ENCODE measurements at places on chromosomes 6 and 20. TPM values are rescaled to one million over a fixed set of nuclear protein-coding genes. Genes with fewer than 3 reads are reported as not detected.

GRCh38 chr6:165704045-165704748 is 41.2 kb upstream of the PDE10A start:
- DNase-seq, result no peak

GRCh38 chr6:54031169-54031568 is 80.1 kb upstream of the MLIP start:
- DNase-seq, result no peak

- no peak for DNase-seq
Measured at GRCh38 chr6:133697666-133698065, 191.2 kb upstream of the TCF21 start.

DNA sequence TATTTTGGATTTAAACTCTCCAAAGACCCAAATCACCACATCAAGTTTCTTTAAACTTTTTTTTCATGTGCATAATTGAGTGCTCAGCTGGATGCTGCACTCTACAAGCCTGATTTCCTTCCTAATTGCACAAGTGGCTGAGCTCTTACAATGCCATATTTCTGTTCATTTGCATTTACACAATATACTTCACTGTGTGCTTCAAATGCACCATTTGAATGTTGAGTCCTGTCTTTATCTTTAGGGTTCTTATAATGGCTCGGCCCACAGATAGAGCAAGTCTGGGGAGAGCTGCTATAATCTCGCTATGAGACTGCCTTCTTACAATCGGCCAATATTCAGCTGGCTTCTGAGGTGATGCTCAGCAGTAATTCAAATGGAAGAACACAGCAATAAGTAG is 200.6 kb upstream of the MAP3K7 start:
- no peak for DNase-seq

DNA sequence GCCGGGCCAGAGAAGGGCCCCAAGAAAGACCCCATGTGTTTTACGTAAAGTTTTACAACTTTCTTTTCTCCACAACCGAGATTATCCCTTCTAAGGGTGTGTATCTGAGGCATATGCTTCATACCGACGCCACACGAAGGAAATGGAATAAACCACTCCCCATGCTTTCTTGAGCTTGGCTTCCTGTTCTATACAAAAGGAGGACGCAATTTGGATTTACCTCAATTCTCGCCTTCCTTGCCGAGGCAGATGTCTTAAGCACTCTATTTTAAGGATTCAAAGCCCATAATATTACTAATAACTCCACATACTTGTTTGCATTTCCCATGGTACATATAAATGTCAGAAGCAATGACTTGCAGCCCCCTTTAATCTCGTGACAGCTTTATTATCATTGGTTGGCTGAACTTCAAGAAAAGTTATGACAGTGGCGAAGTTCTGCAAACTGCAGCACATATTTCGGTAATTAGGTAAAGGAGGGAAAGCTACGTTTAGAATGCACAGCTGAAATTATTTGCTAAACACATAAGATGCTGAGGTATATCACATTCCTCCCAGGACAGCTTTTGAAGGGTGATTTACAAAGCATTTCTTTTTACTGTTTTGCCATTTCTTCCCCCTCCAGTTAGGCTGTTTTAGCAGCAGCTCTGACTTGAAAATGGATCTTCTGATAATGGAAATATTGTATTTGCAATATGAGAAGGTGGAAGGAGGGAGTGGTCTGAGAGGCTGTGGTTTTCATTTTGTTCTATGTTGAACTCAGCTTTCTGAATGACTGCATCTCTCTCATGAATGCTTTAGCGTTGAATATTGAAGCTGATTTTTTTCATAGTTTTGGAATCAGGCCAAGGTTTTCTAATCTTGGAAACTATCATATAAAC is 330.5 kb downstream of the EPHA7 start:
- DNase-seq, result no peak

- DNase-seq, result no peak
Measured at GRCh38 chr6:156502969-156503504, 274.1 kb upstream of the ARID1B start.

DNA sequence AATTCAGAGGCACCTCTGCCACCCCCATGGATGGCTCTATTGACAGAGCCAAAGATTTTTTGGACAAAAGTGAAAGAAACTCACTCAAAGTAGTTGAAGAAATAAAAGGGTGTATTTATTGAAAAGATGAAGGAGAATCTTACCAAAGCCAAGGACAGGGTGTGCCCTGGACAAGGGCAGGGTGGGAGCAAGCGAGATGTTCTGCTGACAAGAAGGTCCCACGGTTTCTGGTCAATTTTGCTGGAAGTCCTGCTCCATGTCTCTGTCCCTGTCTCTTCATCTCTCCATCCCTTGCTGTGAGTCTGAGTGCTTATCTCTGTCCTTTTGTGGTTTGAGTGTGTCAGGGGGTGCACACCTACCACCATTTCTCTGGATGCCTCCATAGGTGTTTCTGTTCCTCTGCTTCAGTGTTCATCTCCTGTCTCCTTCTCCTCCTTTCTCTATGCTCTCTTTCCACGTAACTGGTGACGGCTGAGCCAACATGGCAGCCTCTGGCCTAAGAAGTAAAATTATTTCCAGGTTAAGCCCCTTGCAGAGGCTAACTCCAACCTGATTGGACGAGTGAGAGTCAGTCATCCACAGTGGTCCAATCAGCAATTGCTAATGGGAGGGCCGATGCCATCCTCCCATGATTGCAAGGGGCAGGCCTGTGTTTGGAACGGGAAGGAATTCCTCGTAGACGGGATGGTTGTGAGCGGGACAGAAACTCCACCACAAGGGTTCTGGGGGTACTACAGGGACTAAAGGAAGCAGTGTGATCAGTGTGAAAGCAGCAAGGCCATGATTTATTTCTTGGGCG is 502.1 kb upstream of the CDH4 start:
- DNase-seq, result no peak

GRCh38 chr6:884570-884969 is 191.6 kb upstream of the EXOC2 start:
- no peak for DNase-seq

DNA sequence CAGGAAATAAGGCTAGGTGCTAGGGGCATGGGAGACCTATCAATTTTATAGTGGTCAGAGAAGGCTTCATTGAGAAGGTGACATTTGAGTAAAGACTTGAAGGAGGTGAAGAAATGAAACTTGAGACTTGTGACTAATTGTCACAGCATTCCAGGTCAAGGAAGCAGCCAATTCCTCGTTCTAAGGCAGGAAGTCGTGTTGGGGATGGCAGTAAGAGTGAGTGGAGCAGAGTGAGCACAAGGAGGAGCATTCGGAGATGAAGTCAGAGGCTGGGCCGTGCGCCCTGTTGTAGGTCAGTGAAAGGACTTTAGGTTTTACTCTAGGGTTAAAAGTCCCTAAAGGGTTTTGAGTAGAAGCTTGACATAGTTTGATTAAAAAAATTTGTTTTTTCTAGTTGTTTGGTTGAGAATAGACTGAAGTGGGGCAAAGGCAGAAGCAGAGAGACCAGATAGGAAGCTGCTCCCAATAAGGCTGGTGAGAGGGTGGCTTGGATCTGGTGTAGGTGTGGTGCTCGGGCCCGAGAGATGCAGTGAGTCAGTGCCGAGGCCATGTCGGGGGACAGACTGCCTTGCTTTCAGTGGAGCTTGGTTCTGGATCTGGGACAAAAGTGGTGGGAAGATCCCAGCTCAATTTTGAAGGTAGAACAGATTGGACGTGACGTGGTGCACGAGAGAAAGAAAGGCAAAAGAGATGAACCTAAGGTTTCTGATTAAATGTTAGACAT is 2.6 kb upstream of the RSPH3 start:
- DNase-seq, result no peak

DNA sequence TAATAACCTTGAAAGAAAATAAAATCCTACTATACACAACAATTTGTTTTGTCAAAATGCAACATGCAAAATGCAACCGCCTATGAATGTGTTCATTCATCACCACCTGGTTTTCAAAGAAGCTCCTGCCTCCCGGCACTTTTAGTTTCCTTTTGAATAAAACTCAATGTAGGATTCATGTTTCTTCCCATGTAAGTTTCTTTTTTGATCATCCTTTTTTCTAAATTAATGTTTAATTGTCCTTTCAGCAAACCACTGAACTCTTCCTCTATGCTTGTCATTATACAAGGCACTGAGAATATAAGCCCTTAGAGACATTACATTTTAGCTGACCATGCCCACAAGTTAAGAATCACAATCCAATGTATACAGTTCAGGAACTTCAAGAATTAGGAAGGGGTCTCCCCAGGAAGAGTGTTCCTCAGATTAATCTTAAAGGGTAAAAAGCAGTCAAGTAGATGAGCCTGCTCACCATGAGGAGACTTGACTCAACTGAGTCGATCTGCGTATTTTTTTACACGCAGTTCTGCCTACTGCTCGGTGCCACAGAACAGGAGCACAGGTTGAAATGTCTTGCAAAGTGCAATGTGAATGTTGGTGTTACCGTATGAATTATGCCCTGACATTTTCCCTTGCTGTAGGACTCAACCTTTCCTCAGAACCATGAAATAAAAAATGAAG is 7.2 kb upstream of the THEMIS start:
- DNase-seq, result no peak

- DNase-seq, result no peak
Measured at GRCh38 chr20:38113401-38114325, 51.4 kb downstream of the TGM2 start.

- DNase-seq, result no peak
Measured at GRCh38 chr20:49319208-49319809, 41.5 kb upstream of the ZNFX1 start.

GRCh38 chr6:47484616-47485015 is 7.0 kb downstream of the CD2AP start:
- peak; percentile 96 for DNase-seq

- DNase-seq, result no peak
Measured at GRCh38 chr6:3804964-3805363, 44.2 kb upstream of the FAM50B start.

GRCh38 chr6:126153661-126154060 is 167.3 kb downstream of the TRMT11 start:
- no peak for DNase-seq

DNA sequence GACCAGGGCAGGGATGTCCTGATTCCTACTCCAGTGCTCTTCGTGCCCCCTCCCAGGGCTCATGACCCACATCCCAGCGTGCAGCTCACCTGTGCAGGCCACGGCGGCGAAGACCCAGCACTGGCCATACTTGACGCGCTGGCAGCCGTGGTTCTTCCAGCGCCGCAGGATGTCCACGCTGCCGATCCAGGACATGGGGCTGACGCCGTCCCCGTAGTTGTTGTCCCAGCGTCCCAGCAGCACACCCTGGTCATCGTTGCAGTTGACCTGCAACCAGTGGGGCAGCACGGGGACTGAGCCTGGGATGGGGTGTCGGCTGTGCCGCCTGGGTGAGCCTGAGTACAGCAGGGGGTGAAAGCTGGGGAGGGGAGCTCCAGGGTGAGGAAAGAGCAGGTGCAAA is 18.4 kb downstream of the TGM2 start:
- no peak for DNase-seq

GRCh38 chr6:100103194-100103593 is 109.2 kb upstream of the MCHR2 start:
- no peak for DNase-seq

DNA sequence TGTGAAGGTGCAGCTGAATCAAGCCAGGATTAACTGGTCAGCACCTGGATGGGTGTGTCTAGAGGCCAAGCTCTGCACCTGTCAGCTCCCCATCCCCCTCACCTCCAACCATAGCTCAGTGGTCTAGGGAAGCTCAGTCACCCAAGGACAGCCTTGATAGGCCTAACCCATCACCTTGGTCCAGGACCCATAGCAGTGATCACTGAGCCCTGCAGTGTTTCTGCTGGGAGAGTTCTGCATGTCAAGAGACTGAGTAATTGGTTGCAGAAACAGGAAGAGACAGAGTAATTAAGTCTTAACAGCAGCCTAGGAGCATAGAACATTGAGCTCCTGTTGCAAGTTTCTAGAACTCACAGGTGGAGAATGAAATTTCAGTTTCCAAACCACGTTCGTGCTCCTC is 18.7 kb upstream of the RALGAPB start:
- peak; percentile 57 for DNase-seq

DNA sequence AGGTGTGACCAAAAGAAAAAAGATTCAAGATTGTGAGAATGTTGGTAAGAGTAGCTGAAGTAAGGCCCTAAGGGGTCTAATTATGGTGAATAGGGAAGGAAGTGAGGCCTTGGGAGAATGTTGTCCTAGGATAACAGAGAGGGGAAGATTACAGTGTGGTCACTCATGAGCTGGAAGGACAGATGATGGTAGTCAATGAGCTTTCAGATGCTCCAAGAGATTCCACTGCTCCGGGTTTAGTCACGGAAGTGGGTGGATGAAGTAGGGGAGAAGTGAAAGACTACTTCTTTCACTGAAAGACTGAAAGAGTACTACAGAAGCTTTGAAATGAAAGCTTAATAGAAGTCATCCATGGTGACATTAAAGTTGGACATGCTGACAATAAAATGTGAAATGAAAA is 108.5 kb downstream of the MMS22L start:
- no peak for DNase-seq

FKBP1C gene
- 0.17 TPM for total RNA-seq

OPN5 gene
- total RNA-seq, result not detected

CAPN11 gene
- not detected for total RNA-seq

GSTA1 gene
- not detected for total RNA-seq

Measured in kidney epithelial cell (primary cell).